Thoracic aorta (tissue), 2 donors: ENCODE measurements at places on chromosomes 1 and 21.

DNA sequence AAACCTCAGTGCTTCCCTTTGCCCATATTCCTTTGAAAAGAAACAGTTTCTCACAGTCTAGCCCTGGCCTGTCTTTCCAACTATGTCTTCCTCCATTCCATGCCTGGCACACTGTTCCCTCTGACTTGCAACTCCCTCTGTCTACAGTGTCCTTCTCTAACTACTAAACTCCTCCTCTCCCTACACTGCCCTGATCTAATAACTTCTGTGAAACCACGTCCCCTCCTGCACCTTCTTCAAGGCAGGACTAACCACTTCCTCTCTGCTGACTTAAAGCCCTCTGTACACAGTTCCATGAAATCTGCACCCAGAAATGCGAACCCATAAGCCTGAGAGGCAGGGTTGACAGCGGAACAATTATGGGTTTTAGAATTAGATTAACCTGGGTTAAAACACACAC, 62.2 kb upstream of the ATP1B1 start:
- DNase-seq = no peak

GRCh38 chr1:169517558-169518186, 31.9 kb upstream of the SLC19A2 start:
- no peak for DNase-seq

DNA sequence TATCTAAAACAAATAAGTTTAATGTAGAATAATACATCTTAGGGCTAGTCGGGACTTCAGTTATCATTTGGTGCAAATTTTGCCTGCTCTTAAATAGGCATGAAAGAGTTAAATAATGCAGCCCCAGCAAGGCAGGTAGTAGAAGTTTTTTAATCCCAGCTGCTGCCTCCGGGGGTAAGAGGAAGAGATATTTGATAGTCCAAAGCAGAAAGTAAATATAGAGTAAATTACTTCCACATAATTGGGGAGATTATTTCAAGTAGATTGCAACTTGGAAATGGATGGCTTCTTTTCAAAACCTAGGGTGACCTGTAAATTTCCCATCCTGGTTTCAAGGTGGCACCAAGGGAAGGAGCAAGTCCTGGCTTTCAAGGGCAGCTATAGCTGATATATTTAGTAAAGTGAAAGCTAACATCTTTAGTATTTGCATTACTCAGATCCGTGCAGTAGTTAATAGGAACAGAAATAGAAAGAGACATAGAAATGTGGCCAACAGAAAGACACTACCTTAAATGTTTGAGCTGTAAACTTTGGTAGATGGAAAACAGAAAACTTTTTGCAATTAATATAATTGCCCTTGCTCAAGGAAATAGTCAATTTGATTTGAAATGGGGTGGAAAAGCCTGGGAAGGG, 109.1 kb downstream of the LMO4 start:
- no peak for DNase-seq

DNA sequence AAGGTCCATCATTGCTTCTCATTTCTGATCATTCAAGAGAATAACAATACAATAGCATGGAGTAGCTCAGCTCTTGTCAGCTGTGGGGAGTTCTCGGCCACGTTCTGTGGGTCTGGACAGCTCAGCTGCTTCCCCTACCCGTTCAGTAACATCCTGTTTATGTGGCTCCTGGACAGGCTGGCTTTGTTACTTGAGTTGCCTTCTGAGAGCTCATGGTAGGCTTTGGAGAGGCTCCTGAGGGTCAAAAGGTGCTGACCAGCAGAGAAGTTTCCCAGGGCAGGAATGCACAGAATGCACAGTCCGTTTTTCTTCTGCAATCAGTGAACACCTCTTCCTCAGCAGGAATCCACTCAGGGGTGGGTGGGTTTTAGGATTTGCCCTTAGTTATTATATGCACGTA, 36.0 kb downstream of the KAZN start:
- DNase-seq = no peak
